ENCODE measurements at places on chromosomes 16 and 17. TPM values are rescaled to one million over a fixed set of nuclear protein-coding genes. Genes with fewer than 3 reads are reported as not detected.

- DNase-seq: no peak
Measured at GRCh38 chr16:13437413-13437795, 482.6 kb upstream of the ERCC4 start.

DNA sequence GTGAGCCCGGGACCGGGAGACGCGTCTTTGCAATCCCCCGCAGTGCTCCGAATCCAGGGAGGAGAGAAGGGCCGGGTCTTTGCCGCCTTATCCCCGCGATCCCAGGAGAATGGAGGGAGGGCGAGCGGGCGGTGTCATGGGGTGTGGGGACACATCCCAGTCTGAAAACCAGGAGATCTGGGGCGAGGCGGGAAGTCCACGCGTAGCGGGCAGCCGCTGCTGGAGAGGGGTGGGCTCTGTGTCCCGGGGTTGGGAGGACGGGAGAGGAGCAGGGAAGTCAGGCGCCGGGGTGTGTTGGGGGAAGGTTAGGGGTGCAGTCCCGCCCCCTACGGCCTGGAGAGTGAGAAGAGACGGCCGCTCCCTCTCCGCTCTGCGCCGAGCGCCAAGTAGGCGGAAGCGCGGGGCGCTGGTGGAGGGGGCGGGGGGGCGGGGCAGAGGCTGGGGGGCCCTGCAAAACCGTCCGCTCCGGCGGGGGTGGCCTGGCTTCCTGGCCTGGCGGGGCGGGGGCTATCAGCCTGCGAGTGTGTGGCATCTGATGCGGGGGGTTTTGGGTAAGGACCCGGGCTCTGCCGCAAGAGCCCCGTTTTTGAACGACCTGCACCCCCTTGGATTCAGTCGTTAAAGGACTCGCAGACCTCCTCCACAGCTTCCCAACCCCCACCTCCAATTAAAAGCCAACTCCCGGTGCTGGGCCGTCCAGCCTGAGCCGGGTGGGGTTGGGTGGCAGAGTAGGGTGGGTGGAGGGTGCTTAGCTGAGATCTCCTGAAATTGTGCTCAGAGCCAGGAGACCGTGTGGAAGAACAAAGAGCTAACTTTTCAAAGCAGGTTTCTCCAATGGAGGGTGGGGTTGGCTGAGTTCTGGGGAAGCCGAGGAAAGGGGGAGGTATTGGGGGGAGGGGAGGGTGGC, 654 bp downstream of the LASP1 start:
- DNase-seq: peak; percentile 87

DNA sequence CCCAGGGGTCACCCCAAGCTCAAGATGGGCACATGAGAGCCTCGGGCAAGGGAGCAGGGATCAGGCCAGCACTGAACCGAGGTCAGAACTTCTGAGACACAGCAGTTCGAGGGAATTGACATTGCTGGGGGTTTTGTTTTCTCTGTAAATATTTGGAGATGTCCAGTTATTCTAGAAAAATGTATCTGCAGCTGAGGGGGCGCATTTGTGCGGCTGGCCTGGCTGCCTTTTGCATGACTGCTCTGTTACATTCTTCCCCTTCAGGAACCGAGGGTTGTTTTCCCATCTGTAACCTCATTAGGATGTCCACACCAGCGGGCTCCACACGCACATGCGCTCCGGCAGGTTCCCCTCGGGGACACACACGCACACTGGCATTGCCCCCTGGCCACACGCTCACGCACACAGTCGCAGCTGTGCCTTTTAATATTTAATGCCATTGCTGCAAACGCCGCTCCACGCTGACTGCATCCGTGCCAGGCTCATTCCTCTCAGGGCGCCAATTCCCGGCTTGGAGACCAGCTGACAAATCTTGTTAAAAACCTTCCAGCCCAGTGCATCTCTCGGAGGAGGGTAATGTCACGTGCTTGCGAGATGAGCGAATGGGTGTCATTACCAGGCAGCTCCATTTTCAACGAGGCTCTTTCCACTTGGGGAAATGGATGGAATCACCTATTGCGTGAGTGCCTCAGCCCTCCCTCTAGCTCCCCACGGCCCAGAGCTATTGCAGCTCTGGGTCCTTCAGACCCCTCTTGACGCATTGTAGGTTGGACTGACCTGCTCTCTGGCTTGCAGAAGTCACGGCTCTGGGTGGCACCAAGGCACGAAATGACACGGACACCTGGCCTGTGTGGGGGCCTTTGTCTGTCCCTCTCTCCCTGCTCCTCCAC, 13.1 kb downstream of the CCR7 start:
- DNase-seq: peak; percentile 51

The PIPOX gene
- total RNA-seq: 5.2 TPM

DNA sequence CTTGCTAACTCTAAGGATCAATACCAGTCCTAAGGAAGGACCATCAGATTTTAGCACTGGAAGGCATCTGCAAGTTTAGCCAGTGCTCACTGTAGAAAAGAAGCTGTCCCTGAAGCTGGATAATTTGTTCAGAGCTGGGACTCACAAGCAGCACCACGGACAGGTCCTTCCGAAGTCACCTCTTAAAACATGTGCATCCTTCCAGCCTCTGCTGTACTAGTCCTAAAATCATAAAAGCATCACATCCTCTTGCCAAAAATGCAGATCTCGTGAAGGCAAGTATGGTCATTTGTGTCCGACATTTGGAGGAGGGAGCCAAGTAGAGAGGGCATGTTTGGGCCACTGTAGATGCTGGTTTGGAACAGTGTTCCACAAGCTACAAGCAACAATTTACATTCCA, 506.9 kb downstream of the RBFOX1 start:
- DNase-seq: no peak

The HIGD1B gene
- not detected for total RNA-seq

The SUZ12 gene
- total RNA-seq: 46.2 TPM

DNA sequence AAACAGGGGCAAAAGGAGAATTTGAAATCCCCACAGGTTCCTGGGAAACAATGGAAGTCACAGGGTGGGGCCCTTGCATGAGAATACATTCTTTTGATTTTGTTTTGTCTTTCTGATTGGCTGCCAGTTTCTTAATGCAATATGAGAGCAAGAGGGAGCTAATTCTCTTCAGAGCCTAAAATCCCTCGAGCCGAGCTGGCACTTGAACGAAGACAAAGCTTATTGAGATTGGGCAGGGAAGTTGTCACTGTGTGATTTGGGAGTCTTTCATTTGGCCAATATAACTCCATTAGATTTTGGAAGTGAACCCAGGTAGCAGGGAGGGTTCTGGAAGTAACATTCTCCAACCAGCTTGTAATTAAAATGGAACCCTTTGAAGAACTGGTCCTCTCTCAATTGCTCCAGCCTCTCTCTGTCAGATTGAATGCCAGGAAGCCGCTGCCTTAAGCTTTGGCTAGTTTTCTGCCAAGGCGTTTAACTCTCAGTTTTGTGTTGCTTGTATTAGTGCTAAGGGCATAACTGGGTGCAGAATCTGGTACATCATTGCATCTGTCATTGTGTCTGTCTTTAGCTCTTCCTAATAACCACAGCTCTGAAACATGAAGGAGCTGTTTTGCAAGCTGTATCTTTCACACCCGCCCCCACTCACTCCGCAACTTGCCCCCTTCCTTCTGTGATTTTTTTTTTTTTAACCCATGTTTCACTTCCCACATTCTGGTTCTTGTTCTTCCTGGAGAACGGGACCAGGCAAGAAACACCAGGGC, 272.0 kb downstream of the MAF start:
- no peak for DNase-seq

The SECTM1 gene
- total RNA-seq: 258 TPM

DNA sequence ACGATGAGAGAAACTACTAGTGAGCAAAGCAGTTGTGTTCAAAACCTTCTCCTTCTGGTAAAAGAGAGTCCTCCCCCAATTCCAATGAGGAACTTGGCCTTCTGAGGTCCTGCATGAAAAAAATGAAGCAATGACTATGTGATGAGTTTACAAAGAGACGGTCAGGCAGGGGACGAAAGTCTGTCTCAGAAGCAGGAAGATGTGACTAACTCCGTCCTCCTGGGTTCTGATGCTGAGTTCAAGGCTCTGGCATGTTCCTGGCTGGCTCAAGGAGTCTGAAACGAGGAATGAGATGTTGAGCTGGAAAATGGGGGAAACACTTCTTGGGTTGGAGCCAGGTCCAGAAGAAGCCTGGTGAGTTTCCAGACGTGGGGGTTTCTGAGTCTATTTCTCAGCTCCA, 129.6 kb downstream of the CPPED1 start:
- DNase-seq: no peak

DNA sequence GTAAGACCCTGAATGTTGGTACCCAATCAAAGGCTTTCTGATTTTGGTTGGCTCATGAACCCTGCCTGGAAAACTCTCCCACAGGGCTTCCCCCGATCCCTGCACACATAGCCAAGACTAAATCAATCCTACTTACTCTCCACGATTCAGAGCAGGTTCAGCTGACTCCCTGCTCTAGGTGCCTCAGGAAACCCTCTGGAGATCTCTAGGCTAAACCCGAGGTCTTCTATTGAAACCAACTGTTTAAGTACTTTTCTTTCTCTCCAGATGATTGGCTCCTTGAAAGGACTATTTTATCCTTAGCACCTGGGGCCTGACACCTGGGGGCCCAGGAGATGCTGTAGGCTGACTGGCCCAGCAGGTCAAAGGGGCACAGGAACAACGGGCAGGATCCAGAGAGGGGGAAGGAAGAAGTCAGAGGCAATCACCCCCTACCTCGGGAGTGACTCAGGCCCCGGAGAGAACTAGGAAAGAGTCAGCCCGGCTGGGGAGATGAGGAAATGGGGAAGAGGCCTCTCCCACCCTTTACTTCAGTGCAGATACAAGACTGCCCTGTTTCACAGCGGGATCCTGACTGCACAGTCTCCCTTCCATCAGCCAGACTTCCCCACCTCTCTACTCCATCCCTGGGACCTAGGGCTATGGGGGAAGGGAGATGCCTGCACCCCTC, 2.0 kb downstream of the TBC1D10B start:
- DNase-seq: no peak

DNA sequence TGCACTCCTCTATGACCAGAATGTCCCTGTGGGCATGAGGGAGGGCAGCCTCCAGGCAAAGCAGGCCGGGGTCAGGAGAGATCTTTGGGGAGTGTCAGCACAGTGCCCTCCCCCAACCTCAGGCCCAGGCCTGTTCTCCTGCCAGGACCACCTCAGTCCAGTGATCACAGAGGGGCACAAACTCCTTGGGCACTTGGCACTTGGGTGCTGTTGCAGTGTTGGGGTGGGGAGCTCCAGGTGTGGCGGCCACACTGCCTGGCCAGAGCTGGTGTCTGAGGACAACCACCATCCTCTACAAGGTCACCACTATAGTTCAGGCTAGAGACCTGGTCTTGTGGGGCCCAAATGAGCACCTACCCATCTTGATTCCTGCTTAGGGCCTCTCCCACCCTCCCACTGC, 37.2 kb downstream of the SMPD3 start:
- no peak for DNase-seq

The TEDC2 gene
- 1.4 TPM for total RNA-seq

- no peak for DNase-seq
Measured at GRCh38 chr17:51180486-51180885, 14.3 kb downstream of the NME2 start.

- peak; percentile 74 for DNase-seq
Measured at GRCh38 chr16:81740169-81740568, 38.9 kb upstream of the PLCG2 start.

The PPP1R1B gene
- 161 TPM for total RNA-seq

DNA sequence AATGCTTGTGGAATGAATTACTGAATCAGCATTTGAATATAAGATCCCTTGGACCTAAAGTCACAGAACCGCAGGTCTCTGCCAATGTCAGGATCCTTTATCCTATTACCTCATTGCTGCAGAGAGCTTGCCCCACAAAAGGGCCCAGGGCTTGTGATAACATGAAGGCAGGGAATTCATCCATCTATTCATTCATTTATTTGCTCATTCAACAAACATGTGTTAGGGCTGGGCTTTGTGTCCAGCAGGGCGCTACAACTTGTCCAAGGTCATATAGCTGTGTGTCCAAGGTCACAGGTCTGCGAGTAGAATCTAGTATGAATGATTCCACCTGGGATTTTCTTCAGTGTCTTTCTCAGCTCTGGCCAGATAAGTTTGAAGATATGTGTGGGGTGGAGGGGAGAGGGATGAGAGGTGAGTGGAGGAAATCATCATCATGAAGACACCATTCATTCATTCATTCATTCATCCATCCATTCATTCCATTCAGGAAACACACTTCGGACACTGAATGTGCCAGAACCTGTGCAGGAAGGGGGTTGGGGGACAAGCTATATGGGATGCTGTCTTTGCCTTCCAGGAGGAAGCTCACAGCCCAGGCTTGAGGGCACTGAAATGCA, 1.3 kb upstream of the UNC45B start:
- no peak for DNase-seq

DNA sequence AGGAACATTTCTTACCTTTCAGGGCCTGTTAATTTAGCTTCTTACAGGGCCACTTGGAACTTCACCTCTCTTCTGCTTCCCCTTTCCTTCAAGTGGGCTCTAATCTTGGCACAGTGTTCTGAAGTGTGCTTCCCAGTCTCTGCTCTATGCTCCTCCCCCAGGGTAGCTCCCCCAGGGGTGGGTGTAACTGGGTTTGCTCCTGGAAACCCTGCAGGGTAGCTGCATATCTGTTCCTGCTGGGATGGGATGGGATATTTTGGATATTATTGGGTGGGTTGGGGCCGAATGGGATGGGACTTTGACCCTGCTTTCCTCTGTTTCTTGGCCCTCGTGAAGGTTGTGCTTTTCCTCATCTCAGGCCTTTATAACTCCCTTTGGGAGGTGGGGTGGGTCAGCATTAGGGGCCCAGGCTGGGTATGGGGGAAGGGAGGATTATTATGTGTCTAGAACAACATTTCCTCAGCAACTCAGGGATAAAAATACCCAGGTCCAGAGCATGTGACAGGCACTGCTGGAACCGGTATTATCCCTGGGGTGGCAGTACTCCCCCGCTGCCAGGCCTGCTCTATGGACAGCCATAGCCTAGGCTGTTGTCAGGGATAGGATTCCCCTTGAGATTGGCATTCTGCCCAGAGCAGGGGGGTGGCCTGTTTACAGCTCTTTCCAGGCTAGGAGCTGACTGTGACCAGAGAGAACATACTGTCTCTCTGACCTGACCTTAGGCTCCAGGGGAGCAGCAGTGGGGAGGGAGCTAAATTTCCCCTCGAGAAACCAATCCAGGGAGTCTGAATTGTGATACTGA, 5.0 kb downstream of the NFE2L1 start:
- no peak for DNase-seq

GRCh38 chr17:68800751-68801150, 154.4 kb downstream of the ABCA8 start:
- DNase-seq: no peak
